NCI-H2081 treated with DMSO at 0.1 percent for 48 hours (cell line): ENCODE measurements at places on chromosomes 1 and 21.
A peak's percentile ranks its signal among the peaks of the same experiment; 100 is the strongest.

DNA sequence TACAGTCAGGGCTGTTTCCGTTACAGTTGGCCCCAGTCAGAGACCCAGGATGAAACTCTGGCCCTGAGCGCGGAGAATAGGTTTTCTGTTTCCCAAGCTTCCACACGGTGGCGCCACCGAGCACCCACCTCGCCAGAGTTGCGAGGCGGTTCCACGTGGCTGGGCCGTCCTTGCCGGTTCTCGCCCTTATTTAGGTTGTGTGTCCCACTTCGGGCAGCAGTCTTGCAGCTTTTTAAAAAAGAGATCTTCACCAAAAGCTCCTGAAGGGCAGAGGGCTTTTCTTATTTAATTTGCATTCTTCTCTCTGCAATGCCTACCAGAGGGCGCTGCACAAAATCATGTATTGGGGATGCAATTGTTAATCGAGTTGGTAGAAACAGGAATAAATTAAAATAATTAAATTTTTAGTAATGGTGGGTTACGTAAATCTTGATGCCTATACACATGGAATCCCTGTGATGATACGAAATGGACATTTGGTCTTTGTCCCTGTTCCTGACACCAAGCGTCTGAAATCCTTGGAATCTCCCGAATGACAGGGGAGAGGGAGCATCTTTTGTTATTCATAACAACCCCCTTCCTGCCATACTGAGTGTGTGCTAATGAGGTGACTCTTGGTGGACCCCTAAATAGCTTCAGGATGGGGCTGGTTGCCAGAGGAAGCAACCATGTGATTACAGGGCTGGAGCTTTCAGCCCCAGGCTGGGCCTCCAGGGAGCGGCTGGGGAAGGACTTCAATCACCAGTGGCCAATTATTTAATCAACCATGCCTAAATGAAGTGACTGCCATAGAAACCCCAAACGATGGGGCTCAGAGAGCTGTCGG lies 5.6 kb upstream of the S100A7 start:
- DNase-seq: no peak

DNA sequence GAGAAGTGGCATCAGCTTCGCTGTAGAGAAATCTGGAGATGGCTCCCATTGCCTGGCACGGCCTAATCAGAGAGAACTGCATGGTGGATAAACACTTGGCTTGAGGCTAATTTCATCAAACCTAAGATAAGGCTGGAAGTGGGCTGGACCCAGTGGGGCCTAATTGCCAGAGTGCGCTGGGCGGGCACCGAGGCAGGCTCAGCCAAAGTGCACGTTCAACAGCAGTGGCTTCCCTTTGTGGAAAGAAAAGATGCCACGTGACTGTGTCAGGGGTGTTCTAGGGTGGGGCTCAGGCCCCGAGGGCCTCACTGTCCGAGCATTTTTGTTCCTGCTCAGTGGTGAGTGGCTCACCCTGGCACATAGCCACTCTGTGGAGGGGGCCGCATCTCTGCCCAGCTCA lies 5.8 kb downstream of the PLCH2 start:
- no peak for DNase-seq

DNA sequence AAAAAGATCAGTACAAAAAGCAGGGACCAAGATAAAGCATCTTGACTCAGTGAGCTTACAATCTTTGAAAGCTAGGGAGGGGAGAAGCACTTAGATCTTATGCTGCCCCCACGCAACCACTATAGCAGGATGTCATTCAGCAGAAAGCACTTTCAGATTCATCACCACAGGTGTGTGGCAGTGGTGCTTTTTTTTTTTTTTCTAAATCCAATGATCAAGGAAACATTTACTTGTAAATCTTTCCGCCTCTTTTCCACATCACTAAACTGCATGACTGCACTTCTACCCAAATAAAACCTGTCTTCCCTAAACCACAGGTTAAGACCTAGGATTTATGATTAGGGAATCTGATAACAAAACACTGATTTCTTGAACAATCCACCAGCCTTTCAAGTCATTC lies 154.8 kb downstream of the SLC45A1 start:
- no peak for DNase-seq

DNA sequence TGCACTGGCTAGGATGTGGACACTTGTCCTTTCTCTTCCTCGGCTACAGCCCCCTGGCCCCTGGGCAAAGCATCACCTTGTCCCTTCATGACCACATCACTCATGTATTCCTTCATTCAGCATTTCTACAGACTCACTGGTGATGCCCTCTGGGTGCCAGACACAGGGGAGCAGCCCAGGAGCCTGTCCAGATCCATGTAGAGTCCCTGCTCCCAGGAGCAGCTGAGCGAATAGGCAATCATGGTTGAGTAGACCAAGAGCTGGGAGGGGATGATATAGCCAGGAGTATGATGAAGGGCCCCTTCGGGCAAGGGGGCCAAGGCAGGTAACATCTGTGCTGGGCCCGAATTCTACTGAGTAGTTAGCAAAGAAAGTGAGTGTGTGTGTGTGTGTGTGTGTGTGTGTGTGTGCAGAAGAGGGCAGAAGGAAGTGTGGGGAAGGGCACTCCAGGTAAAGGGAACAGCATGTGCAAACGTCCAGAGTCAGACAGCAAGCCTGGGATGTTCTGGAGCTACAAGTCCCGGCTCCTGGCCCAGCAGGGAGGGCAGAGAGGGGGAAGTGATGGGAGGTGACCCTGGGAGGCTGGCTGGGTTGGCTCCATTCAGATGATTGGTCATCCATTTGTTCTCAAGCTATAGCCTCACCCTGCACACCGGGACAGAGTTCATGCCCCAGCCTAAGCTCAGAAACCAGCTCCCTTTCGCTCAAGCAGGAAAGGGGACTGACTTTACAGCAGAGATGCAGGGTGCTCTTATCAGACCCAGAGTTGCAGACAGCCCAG lies 21.0 kb upstream of the PIK3CD start:
- no peak for DNase-seq

DNA sequence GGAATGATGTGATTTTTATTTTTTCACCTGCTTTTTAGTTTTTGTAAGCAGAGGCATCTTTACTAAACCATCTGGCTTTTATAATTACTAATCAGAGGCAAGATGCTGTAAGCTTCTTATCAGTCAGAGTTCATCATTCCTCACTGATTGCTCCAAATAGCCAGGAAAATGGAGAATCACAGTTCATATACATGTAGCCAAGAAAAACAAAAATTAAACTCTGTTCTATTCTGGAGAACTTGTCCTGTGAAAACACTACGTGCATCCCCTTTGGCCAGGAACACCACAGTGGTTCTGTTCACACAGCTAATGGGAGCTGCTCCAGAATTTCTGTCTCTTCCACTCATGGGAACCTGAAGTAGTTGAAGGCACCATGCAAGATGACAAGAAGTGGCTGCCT lies 725.5 kb upstream of the CHRM3 start:
- no peak for DNase-seq

DNA sequence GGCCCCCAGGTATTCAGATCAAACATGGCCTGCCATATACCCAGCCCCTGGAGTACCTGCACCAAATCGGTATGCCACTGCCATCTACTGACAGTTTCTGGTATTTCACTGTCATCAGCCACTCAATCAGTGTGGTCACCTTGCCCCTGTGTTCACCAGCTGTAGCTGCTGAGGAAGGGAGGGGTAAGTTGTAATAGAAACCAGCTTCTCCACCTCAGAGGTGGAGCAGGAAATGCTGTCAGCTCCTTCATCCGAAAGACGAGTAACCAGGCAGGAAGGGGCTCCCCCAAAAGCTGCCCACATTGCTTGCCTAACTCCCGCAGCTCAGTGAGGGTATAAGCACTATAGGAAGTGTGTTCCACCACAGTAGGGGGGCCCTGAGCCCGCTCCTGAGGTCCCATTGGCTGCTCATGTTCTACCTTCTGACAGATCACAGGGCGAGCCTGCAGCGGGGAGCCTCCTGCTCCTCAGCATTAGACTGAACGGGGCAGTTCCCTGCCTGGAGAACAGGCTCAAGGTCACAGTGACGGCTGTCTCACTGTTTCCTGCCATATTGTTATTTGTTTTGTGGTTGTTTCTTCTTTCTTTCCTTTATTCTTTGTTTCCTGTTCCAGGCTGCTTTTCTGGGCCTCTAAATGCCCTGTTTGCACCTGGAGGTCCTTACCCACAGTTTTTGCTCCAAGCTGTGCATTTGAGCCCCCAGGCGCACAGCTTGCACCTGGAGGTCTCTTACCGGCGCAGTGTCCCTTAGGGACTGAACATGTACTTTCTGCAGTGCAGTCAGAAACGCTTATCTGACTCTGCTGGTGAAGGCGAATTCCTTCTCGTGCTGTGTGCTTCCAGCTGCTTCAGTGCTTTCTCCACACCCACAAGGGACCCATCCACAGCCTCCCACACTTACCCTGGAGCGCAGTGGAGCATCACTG lies 1638.3 kb downstream of the MRPL39 start:
- DNase-seq: peak; percentile 41

- DNase-seq: no peak
Observed at GRCh38 chr1:211814313-211814712, 16.2 kb downstream of the LPGAT1 start.

GRCh38 chr1:89512996-89513720 lies 11.5 kb upstream of the LRRC8B start:
- no peak for DNase-seq

DNA sequence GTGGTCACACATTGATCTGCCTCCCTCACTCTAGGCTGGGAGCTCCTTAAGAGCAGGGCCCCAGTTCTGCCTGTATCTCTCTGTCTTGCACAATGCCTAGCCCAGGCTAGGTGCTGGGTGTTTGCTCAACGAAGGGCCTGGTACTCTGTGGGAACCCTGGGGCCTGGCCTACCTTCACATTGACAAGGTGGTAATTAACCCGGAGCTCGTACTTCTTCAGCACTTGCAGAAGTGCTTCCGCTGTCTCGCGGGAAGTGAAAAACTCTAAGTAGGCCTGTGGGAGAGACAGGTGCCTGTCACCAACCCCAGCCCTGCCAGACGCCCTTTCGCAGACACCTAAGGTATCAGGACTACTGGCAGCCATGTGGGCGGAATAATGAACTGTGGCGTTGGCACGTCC lies 13.7 kb downstream of the MTHFR start:
- DNase-seq: no peak

GRCh38 chr1:100377590-100378361 lies 25.5 kb downstream of the CDC14A start:
- no peak for DNase-seq

DNA sequence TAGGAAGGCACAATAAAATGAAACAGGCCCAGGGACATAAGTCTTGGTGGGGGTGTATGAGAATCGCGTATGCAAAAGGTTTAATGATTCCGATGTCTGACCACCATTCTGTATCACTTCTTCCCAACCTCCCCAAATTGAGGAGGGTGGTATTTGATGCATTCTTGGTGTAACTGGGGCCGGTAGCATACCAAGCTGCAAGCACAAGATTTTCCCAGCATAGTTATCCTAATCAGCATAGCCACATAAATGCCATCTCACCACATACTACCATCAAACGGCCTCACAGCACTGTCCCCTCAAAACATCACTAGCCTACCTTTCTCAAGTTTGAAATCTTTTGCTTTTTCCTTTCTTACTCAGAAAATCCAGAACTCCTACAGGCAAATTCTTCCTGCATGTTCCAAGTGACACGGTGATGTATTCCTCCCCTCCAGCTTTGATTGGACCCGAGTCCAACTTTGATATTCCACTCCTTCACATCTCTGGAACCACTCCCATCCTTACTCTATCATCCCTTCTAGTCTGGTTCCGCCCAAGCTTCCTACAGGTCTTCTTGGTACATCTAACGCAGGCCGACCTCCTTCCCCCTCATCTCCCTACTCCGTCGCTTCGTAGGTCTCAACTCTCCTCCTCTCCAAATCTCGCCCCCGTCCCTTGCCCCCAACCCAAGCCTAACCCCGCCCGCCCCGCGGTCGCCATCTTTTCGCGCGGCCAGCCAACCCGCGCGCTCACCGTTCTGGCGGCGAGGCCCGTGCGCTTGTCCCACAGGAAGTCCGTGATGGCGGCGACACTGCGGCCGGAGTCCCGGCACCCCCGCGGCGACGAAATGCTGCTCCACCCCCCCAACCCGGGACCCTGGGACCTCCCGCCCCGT lies 600 bp downstream of the CLK2 start:
- DNase-seq: no peak

DNA sequence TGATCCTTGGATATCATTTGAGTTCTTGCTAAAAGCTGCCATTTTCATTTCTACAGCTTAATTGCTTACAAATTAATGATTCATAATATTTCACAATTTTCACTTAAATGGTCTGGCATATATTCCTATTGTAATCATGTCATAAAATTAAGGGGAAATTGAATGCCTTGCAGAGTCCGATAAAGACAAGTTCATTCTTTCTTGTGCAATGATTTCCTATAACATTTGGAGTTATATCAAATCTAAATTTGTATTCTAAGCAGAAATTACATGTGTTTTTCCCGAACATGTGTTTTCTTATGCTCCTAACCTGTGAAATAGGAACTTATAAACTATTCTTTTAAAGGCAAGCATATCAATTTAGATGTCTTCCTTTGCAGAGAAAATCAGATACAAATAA lies 118.3 kb upstream of the CYYR1 start:
- no peak for DNase-seq

- DNase-seq: no peak
Observed at GRCh38 chr1:20184997-20185833, 681 bp upstream of the UBXN10 start.

GRCh38 chr1:19725606-19726005 lies 60.9 kb downstream of the HTR6 start:
- DNase-seq: no peak

DNA sequence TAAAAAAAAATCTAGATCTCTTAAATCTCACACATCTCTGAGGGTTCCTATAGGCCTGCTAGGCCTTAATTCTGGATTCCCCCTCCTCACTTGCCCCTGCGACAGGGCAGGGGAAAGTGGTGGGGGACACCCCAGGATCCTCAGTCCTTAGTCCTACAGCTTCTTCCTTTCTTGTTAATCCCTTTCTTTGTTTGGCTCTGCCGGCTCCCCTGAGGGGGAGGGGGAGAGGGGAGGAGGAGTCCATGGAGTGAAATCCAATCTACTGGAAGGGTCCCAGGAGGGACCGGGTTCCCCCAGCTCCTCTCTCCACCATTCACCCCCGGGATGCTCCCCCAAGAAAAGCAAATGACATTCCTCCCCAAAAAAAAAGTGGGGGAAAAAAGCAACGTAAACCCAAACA lies 8.5 kb downstream of the MEX3A start:
- no peak for DNase-seq

DNA sequence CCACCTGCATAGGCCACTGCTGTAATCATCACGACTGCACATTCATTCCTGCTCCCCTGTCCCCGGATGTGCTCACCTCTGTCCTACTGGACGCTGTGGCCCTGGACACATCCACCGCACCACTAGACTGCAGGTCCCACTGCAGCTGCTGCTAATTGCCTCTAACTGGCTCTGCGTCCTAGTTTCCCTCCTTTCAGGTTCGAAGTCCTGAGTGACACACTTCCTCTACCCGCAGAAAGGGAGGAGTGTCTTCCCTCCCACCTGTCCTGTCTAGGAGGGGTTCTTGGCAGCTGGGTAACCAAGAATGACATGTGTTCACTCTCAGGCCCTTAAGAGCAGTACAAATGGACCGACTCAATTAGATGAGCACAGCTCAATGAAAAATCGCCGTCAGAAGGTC lies 40.5 kb upstream of the ITPKB start:
- no peak for DNase-seq

- no peak for DNase-seq
Observed at GRCh38 chr1:181608948-181609347, 125.6 kb downstream of the CACNA1E start.

GRCh38 chr1:91744953-91745639 lies 140.9 kb downstream of the TGFBR3 start:
- no peak for DNase-seq

- DNase-seq: no peak
Observed at GRCh38 chr1:43706598-43707189, 642 bp upstream of the ST3GAL3 start.

GRCh38 chr1:230348386-230349019 lies 77.6 kb downstream of the PGBD5 start:
- DNase-seq: no peak

- DNase-seq: no peak
Observed at GRCh38 chr1:40711465-40712404, 20.2 kb downstream of the NFYC start.
